ENCODE measurements at places on chromosomes 7 and 10.
A peak's percentile ranks its signal among the peaks of the same experiment; 100 is the strongest.

GRCh38 chr7:21718391-21718790, 175.6 kb downstream of the DNAH11 start:
- DNase-seq = no peak

GRCh38 chr7:3415861-3416312, 114.8 kb downstream of the SDK1 start:
- peak; percentile 51 for DNase-seq

DNA sequence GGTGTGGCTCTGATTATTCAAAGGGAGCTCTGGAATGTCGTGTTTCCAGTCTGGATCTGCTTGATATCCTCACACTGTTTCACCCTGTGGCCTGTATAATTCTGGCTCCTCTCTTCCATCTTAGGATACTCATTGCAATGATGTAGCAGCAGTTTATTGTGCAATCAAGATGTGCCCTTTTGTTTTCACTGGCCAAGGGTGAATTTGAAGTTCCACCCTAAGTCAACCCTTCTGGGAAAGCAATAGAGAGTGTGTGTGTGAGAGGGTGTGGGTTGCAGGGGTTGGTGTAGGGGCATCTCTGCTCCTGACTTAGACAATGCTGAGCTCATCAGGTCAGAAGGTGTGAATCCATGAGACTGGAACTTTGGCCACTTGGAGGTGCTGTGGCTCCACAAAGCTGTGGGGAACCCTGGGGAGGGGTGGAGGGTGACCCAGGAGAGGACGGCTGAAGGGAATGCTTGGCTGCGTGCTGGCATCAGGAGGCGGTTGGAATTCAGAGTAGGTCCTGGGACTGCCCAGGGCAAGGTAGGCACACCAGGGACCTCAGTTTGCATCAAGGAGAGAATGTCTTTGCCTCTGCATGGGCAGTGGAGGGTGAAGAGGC, 118.0 kb upstream of the PRSS58 start:
- DNase-seq = peak; percentile 34

GRCh38 chr10:51425431-51425830, 274.0 kb downstream of the CSTF2T start:
- DNase-seq = no peak

DNA sequence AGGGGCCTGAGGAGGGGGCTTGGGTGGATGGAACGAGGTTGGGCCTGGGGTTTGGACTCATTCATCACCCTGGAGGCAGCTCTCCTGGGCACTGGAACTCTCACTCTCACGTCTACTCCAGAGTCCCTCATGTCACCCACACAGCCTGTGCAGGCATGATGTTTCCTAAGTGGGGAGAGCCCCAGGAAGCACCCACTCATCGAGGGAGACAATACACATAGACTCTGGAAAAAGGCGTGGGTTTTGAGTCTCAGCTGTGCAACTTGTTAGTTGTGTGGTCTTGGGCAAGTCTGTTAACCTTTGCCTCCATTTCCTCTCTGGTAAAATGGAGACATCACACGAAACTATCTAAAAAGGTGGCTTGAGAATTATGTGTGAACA, 25.9 kb upstream of the RBM20 start:
- no peak for DNase-seq

GRCh38 chr7:98626460-98627412, 9.7 kb downstream of the NPTX2 start:
- no peak for DNase-seq

- peak; percentile 7 for DNase-seq
Measured at GRCh38 chr7:98021588-98022351, 31.8 kb upstream of the OCM2 start.

DNA sequence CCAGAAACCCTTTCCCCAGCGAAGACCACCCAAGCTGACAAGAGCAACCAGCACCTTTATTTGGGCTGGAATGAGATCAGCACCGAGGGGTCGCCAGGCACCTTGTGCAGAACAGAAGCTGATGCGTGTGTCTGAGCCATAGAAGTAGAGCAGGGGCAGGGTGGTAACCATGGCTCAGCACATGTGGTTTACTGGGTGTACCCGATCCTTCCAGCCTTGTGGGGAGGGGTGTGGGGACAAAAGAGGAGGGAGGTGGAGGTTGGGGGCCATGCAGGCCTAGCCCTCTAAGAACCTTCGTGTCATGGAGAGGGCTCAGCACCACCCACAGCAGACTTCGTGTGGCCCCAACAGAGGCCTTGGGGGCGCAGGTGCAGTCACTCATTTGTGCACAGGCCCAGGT, 84.0 kb upstream of the GTF2I start:
- DNase-seq = no peak

GRCh38 chr10:8967061-8967460, 912.6 kb downstream of the GATA3 start:
- DNase-seq = no peak

DNA sequence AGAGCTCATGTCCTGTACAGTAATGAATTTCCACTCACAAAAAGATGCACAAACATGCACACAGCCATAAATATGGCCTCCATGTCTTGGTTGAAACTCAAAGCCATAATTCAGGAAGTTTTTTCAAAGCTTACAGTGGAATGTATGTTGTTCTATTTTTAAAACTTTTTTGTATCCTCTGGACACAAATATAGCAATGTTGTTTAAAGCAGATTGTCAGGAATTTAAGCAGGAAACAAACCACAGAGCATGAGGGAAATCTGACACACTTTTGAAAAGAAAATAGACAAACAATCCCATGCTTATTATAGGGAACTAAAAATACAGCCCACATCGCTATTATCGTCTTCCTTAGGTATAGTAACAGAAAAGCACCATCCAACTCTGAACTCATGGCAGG, 21.5 kb downstream of the LRRN3 start:
- no peak for DNase-seq

- DNase-seq = no peak
Measured at GRCh38 chr7:94367949-94368348, 26.7 kb upstream of the COL1A2 start.

GRCh38 chr7:86950360-86950759, 109.1 kb downstream of the ELAPOR2 start:
- DNase-seq = no peak

DNA sequence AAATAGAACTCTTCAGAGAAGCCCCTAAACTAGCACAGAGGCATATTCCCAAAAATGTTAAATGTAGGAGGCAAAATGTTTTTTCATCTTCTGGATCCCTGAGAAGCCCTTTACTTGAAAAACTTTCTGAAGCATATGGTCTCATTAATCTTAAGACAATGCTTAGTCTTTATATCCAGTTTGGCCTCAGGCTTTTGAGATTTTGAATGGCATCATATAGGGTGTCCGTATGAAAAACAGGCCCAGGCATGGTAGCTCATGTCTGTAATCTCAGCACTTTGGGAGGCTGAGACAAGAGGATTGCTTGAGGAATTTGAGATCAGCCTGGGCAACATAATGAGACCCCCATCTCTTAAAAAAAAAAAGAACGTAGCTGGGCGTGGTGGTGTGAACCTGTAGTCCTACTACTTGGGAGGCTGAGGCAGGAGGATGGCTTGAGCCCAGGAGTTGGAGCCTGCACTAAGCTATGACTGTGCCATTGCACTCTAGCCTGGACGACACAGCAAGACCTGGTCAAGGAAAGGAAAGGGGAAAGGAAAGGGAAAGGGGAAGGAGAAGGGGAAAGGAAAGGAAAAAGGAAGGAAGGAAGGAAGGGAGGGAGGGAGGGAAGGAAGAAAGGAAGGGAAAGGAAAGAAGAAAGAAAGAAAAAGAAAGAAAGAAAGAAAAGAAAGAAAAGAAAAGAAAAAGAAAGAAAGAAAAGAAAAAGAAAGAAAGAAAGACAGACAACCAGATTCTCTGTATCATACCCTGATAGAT, 119.4 kb downstream of the CDK6 start:
- DNase-seq = peak; percentile 19

GRCh38 chr7:77461842-77462241, 45.7 kb upstream of the GSAP start:
- no peak for DNase-seq

GRCh38 chr10:24381235-24382010, 172.5 kb downstream of the KIAA1217 start:
- DNase-seq = peak; percentile 34

- no peak for DNase-seq
Measured at GRCh38 chr7:12719141-12719919, 31.9 kb downstream of the ARL4A start.

GRCh38 chr7:42907316-42907715, 4.6 kb downstream of the C7orf25 start:
- DNase-seq = no peak

- DNase-seq = no peak
Measured at GRCh38 chr7:11345621-11346020, 371.9 kb downstream of the PHF14 start.

- DNase-seq = no peak
Measured at GRCh38 chr10:113100281-113100680, 150.2 kb downstream of the TCF7L2 start.

DNA sequence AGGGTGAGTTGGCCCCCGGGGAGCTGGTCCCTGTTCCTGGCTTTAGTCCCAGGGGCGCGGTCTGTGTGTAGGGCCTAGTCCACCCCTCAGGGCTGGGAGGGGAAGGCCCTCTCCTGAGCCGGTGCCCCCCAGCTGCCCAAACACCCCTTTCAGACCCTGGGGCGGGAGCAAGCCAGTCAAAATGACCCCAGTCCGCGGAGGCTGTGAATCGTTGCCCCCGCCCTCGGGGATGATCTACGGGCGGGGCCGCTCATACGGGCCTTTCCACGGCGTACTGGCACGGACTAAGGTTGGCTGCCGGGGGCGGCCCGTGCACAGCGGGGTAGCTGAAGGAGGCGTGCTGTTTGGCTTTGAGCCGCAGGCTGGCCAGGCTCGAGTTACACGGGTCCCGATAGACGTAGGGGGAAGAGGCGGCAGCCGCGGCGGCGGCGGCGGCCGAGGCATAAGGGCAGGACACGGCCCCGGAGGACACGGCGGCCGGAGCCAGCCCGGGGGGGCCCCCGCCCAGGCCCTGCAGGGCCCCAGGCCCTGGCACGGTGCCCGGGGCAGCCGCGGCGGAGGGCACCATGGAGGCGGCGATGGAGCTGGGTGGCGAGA, 4.3 kb downstream of the ELOVL3 start:
- DNase-seq = peak; percentile 42

GRCh38 chr10:100341953-100342626, 4.9 kb upstream of the SCD start:
- DNase-seq = peak; percentile 13

GRCh38 chr7:41892356-41893100, 189.6 kb upstream of the INHBA start:
- DNase-seq = no peak

- no peak for DNase-seq
Measured at GRCh38 chr10:29106287-29106686, 182.6 kb upstream of the LYZL1 start.

- no peak for DNase-seq
Measured at GRCh38 chr7:27170426-27171324, 3.4 kb downstream of the HOXA10 start.

GRCh38 chr7:149027611-149028345, 527 bp downstream of the PDIA4 start:
- no peak for DNase-seq

GRCh38 chr7:68994841-68995240, 603.4 kb upstream of the AUTS2 start:
- DNase-seq = no peak

DNA sequence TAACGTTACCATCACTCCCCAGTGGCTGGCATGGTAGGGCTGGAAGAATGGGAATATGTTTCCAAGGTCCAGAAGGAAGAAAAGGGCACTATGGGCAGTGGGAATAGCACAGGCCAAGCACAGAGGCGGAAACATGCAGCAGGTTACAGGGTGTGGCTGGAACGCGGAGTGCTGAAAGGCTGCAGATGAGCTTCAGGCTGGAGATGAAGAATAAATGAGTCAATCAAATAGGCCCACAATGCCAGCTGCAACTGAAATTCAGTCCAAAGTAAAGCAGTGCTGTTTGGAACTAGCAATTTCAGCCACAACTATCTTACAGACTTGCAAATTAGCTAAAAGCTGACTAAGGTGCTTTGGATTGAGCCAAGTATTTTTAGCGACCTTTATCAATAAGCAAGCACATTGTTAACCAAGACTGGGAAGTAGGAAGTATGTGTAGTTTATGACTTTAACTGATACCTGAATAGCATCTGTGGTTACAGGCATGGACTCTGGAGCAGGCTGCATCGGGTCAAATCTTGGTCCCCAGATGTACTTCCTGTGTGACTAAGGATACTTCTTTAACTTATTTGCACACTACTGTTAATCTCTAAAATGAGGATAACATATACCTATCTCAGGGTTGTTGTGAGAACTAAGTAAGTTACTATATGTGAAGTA, 77.5 kb upstream of the CTTNBP2 start:
- no peak for DNase-seq

GRCh38 chr7:17194656-17195055, 103.8 kb upstream of the AHR start:
- no peak for DNase-seq

- DNase-seq = no peak
Measured at GRCh38 chr7:71343892-71344291, 211.9 kb downstream of the GALNT17 start.

DNA sequence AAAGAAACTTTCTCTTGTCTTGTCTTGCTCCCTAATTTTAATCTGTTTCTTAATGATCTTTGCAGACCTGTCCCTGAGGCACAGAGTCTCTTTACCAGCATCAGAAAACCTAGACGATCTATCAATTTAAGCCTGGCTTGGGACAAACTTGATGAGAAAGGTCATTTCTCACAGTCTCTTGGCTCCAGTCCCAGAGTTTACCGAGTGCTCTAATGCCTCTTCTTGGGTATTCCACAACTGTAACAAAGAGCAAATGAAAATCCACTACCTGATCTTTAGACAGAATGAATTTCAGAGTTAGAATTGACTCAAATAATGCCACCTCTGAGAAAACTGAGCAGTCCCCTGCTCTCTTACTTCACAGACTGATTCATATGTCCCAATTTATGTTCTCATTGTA, 106.4 kb upstream of the DNAJB12 start:
- no peak for DNase-seq

GRCh38 chr10:95539560-95540284, 21.4 kb downstream of the SORBS1 start:
- DNase-seq = no peak

DNA sequence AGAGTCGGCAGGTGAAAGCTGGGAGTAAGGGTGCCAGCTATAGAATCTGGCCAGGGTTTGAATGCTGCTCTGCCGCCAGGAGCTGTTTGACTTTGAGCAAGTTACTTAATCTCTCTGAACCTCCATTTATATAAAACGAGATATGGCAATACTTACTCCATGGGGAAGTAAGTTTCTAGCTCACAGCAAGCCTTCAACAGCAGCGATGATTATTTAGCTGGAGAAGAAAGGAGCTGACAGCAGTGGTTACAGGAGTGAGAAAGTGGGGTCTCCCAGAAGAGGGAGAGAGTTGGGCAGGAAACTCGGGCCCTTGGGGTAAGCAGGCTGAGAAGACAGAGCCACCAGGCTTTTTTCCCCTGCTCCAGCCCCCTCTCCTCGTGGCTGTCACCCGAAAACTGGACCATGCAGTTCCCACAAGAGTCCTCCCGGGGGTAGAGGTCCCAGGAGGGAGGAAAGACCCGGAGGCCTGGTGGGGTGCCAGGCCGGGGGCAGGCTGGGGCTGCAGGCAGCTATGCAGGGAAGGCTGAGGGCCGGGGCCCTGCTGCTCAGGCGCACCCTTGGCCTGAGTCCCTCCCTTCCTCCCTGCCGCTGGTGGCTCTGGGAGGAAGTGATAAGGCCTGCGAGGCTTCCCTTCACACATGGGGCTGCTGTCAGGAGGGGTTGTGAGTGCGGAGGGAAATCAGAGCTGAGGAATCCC, 3.5 kb downstream of the NOS3 start:
- DNase-seq = no peak

GRCh38 chr7:23001610-23002009, 12.3 kb downstream of the HYCC1 start:
- no peak for DNase-seq

GRCh38 chr7:375901-376305, 85.9 kb downstream of the FOXL3 start:
- DNase-seq = no peak

- DNase-seq = no peak
Measured at GRCh38 chr10:126405239-126405775, 17.0 kb upstream of the ADAM12 start.

Measured in NCI-H524 (cell line).